ENCODE measurements at places on chromosomes 5 and 9. TPM values are rescaled to one million over a fixed set of nuclear protein-coding genes. Genes with fewer than 3 reads are reported as not detected.

The NUP155 gene
- total RNA-seq = 20.4 TPM

The TMEM252 gene
- total RNA-seq = not detected

The ECSCR gene
- total RNA-seq = 6.6 TPM

DNA sequence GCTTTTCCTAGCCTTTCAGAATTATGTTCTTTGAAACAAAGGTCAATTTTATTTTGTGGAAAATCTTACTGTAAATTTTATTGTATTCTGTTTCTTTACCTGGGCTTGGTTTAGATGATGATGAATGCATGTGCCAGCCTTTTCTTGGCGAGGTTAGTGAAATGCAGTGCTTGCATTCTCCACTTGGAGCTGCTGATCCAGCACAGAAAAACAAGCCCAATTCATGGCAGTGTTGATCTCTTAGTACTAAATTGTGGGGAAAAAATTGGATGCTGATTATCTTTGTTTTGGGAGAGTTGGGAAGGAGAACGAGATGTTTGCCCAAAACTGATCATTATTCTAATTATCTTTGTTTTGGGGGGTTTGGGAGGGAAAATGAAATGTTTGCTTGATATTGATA, 3.7 kb downstream of the HABP4 start:
- no peaks in the 10 kb centered on the region for H3K4me1 ChIP-seq
- no peak overlapping the region for H3K4me3 ChIP-seq
- no peak for DNase-seq
- no peaks in the 10 kb centered on the region for H3K36me3 ChIP-seq
- H3K27me3 ChIP-seq = no peaks in the 10 kb centered on the region

DNA sequence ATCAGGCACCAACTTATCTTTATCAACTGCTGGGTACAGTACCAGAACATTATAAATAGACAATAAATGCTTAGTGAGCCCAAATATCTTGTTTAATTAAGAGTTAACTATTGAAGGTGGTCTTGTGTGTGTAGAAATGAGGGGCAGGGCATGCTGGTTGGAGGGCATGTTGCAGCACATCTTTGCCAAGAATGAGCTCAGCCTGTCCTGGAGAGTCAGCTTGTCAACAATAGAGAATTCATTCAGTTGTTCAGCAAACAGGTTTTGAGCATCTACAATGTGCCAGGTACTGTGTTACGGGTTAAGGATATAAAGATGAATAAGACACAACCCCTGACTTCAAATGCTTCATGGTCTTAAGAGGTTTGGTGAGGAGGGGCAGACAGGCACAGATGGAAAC, 19.2 kb upstream of the F2RL1 start:
- no peak for DNase-seq
- no peak overlapping the region for H3K27ac ChIP-seq
- no peaks in the 10 kb centered on the region for H3K27me3 ChIP-seq

The ZNF354C gene
- total RNA-seq = 11.5 TPM

- H3K27ac ChIP-seq = no peak overlapping the region
- H3K36me3 ChIP-seq = no peaks in the 10 kb centered on the region
- H3K27me3 ChIP-seq = no peaks in the 10 kb centered on the region
- H3K4me1 ChIP-seq = no peaks in the 10 kb centered on the region
Observed at GRCh38 chr5:37945446-37945845, 105.6 kb upstream of the GDNF start.

The ALDH7A1 gene
- 50.8 TPM for total RNA-seq

DNA sequence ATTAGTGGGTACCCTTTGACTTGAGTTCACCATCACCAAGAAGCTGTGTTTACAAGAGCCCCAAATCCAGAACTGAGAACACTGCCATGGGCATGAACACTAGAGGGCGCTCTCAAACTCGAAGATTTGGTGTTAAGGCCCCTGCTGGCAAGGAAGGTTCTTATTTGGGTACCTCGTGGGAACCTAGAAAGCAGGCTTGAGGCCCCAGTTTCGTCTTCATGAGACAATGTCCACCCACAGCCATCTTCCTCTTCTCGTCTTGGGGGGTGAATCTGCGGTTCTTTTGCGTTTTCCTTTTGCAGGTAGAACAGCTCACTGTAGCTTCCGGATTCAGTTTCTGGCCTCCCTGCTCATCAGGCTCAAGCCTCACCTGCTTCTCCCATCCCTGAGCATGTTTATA, 184.0 kb downstream of the SEMA5A start:
- no peak overlapping the region for H3K27ac ChIP-seq
- no peaks in the 10 kb centered on the region for H3K4me1 ChIP-seq
- no peaks in the 10 kb centered on the region for H3K27me3 ChIP-seq

DNA sequence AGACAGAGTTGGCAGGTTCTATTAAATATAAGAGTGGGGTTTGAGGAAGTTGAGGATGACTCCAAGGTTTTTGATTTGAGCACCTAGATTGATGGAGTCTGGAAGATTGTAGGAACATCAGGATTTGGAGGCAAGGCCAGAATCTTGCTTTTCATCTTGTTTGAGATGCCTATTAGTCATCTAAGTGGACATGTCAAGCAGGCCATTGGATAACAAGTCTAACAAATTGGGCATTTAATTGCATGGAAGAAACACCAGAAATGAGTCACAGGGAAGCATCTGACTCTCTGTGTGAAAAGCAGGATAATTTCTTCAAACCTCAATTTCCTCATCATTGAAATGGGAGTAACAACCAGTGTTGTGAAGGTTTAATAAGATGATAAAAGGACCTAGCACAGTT, 53.3 kb upstream of the ARL15 start:
- no peak for DNase-seq
- no peaks in the 10 kb centered on the region for H3K27me3 ChIP-seq
- no peak overlapping the region for H3K4me3 ChIP-seq
- H3K36me3 ChIP-seq = no peaks in the 10 kb centered on the region
- no peak overlapping the region for H3K27ac ChIP-seq

DNA sequence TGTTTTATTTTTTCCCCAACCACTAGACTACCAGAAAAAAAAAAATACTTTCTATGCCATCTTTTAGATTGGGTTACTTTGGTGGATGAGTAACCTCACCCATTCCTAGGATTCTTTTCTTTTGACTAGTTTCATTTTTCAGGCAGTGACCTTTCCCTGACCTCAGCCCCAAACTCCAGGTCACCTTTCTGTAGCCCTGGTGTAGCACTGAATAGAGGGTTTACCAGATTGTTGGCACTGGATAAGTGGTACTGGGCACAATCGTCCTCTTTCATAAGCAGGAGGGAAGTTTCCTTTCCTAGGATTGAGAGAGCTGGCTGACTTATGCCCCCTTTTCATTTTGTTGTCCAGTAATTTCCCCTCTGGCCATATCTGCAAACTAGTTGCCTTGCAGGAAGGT, 169.4 kb upstream of the TMEM161B start:
- DNase-seq = no peak
- H3K27me3 ChIP-seq = no peaks in the 10 kb centered on the region
- H3K27ac ChIP-seq = no peak overlapping the region
- no peak overlapping the region for H3K4me3 ChIP-seq
- H3K36me3 ChIP-seq = no peaks in the 10 kb centered on the region
- H3K4me1 ChIP-seq = no peaks in the 10 kb centered on the region

The TSTD2 gene
- total RNA-seq = 13.4 TPM

- peaks cover 20% of the 10 kb centered on the region for H3K4me1 ChIP-seq
- H3K4me3 ChIP-seq = no peak overlapping the region
- H3K27me3 ChIP-seq = no peaks in the 10 kb centered on the region
- H3K36me3 ChIP-seq = no peaks in the 10 kb centered on the region
Observed at GRCh38 chr5:32098890-32099310, 75.2 kb downstream of the GOLPH3 start.

The SNCB gene
- total RNA-seq = not detected

- H3K4me3 ChIP-seq = no peak overlapping the region
- H3K4me1 ChIP-seq = peaks cover 11% of the 10 kb centered on the region
- H3K27me3 ChIP-seq = no peaks in the 10 kb centered on the region
Observed at GRCh38 chr5:154242442-154242841, 51.9 kb downstream of the GALNT10 start.

DNA sequence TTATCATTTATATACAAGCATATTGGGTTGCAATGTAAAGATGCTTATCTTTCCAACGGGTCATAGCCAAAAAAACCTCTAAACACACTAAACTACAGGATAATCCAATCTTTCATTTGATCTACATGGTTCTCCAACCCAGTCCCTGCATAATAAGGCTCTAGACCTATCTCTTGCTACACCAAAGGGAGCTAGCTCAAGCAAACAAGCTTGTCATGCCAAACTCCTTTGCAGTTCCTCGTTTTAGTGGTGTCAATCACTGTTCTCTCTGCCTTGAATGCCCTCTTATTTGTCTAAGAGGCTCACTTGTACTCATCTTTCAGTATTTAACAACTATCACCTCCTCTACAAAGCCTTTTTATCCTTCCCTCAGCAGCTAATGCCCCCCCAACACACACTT, 5.6 kb downstream of the HOMER1 start:
- H3K4me1 ChIP-seq = peaks cover 2% of the 10 kb centered on the region
- H3K36me3 ChIP-seq = no peaks in the 10 kb centered on the region
- H3K4me3 ChIP-seq = no peak overlapping the region
- no peak for DNase-seq

The IFNB1 gene
- total RNA-seq = not detected

- no peak overlapping the region for H3K27ac ChIP-seq
- no peak overlapping the region for H3K4me3 ChIP-seq
- DNase-seq = no peak
- H3K36me3 ChIP-seq = no peaks in the 10 kb centered on the region
- H3K27me3 ChIP-seq = no peaks in the 10 kb centered on the region
Observed at GRCh38 chr5:178831049-178831448, 28.7 kb upstream of the ZNF354B start.
